Right kidney (tissue), 9 donors: ENCODE measurements at places on chromosomes 12 and 14.

DNA sequence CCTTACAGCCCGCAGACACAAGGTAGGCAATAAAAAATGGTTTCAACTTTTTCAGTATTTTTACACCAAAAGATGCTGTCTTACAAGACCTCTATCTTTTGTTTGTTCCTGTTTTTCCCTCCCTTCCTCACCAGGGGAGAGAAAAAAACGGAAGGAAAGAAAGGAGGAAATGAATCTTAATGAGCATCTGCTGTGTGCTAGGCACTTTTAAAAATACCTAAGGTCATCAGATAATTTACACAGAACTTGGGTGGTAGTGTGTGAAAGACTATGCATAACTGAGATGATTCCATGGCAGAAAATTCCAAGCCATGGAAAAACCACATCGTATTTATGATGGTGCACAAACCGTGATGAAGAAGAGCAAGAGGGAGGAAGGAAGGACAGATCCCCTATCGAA lies 121.2 kb downstream of the DIP2B start:
- DNase-seq, result no peak

DNA sequence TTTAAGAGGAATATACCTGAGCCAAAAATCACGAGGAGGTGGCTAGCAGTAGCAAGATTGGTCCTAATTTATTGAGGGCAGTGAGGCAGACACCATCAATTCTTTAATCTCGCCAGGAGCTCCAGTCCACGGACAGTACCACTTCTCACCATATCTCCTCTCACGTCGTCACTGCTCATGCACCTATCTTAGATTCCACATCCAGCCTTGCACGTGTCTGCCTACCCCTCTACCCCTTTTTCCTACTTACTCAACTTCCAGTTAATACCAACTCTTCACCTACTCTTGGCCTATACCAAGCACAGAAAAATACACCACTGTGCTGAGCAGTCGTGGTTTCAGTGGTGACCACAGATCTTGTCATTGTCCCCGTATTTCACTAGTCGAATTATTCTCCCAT lies 246.1 kb downstream of the DPF3 start:
- DNase-seq, result no peak

DNA sequence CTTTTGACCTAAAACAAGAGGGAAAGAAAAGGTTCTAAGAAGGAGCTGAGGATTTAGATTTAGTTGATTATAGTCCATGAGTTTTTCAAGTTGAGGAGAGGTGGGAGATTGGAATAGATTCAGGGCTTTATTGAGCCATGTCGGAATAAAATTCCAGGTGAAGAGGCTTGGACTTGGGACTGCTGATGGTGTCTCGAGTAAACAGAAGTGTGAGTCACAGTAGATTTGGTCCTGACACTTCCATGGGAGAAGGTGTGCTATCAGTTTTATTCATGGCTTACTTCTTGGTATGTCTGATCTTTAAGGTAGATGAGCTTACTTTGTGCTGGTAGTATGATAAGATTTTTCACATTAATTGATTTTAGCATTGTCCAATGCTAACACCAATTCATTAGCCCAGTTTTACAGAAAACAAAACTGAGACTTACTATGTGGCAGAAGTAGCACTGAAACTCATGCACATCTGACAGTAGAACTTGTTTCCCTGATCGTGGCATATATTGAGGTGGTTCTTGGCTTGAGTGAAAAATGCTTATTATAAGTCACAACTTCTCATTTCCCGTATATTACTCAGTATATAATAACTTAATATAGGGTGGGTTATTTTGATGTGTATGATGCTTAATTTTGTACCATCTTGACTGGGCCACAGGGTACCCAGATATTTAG lies 172.4 kb upstream of the IGF1 start:
- DNase-seq, result no peak

GRCh38 chr12:117388951-117389446 lies 27.6 kb upstream of the NOS1 start:
- peak; percentile 10 for DNase-seq
